LHCN-M2 (cell line): ENCODE measurements at places on chromosomes 3 and 15. TPM values are rescaled to one million over a fixed set of nuclear protein-coding genes. Genes with fewer than 3 reads are reported as not detected.

The GATM gene
- 0.98 and 1.3 TPM in 2 replicates for total RNA-seq

The EPHB1 gene
- 0.57 and 0.77 TPM in 2 replicates for total RNA-seq

The CCR8 gene
- total RNA-seq, result not detected in 2 replicates

The PLA2G4D gene
- not detected in 2 replicates for total RNA-seq

The PRRT3 gene
- 1.4 and 2.5 TPM in 2 replicates for total RNA-seq

The PLAAT1 gene
- not detected in 2 replicates for total RNA-seq

The HRG gene
- 0.06 TPM in 1 of 2 replicates, not detected in the other for total RNA-seq

The MGLL gene
- total RNA-seq, result 197 and 206 TPM in 2 replicates

The BOC gene
- 2.4 and 3.7 TPM in 2 replicates for total RNA-seq

The ITGB5 gene
- 173 and 224 TPM in 2 replicates for total RNA-seq

The HTR3E gene
- total RNA-seq, result not detected in 2 replicates

The BFSP2 gene
- not detected in 2 replicates for total RNA-seq

The FGF7 gene
- total RNA-seq, result 6.5 and 7.9 TPM in 2 replicates

The TPRG1 gene
- 0.19 and 0.86 TPM in 2 replicates for total RNA-seq

The MNS1 gene
- 5.3 and 5.8 TPM in 2 replicates for total RNA-seq

The DOCK3 gene
- total RNA-seq, result 0.45 and 0.46 TPM in 2 replicates

The ANP32A gene
- 70.7 and 86.2 TPM in 2 replicates for total RNA-seq

The CEMIP gene
- 1.5 and 4.5 TPM in 2 replicates for total RNA-seq

The SPTBN5 gene
- total RNA-seq, result 0.69 and 0.90 TPM in 2 replicates

The NAALADL2 gene
- total RNA-seq, result 4.8 and 6.8 TPM in 2 replicates
